T-helper 9 cell (primary cell): ENCODE measurements at places on chromosomes 5 and 9.
A peak's percentile ranks its signal among the peaks of the same experiment; 100 is the strongest.

- DNase-seq = no peak
Measured at GRCh38 chr9:117744369-117744768, 40.2 kb downstream of the TLR4 start.

DNA sequence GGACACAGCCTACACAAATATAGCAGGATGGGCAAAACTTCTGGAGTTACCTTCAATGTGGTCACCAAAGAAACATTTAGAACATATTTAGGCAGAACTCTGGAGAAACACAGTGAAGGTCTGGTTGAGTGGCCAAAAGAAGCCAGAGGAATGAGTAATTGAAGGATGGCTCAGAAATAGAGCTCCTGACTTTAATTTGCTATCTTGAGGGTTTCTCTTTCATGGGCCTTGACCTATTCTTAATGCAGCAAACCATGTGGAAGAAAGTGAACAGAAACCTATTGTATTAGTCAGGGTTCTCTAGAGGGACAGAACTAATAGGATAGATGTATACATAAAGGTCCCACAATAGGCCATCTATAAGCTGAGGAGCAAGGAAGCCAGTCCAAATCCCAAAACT, 650.5 kb downstream of the ACTL7B start:
- no peak for DNase-seq

GRCh38 chr9:130609163-130609562, 29.8 kb downstream of the FUBP3 start:
- no peak for DNase-seq

DNA sequence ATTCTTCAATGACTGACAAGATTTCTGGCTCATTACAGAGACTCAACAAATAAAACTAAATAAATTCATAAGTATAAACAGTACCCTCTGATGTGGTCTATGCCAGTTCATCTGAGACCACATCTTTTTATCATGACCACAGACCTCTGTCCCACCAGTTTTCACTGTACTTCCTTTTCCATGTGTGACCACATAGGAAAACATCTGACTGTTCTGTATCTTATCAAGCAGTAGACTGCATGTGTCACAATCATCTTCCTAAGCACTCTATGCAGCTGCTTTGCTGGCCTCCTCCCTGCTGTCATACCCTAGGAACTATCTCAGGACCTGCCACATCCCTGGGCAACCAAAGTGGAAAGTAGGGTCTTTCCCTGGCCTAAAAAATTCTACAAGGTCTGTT, 205.0 kb upstream of the ZNF462 start:
- no peak for DNase-seq

DNA sequence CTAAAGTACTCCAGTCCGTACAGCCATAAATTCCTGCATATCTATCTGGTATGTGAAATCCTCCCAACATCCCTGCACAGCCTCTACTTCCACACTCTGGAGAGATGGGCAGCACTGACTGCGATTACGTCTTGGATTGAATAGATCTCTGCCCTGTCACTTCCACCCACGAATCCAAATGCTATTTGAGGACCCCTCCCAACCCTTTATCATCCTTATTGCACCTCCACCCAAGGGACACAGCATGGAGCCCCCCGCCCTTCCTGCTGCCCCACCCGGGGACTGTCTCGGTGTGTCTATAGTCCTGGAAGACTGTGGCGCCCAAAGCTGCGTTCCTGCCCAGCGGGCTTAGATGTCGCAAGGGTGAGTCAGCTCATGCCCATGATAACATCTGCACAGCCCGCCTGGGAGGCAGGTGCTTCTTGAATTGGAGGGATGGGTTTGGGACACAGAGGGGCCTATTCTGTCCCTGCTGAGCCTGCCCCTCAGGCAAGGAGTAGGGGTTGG, 105.7 kb upstream of the HAND1 start:
- DNase-seq = no peak

DNA sequence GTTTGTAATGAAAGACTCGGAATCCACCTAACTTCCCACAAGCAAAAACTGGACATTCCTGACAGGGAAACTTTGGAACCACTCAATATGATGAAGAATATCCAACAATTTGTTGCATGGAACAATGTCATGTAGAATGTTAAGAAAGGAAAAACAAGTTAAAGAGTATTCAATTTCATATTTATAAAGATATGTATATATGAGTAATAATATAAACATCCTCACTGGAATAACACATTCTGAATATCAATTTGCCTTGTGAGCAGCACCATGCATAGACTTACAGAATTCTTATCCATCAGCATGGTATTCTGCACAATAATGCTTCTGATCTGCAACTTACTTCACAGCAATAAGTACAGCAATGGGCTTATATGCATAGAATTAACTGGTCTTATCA, 650.3 kb downstream of the SEMA5A start:
- DNase-seq = no peak

DNA sequence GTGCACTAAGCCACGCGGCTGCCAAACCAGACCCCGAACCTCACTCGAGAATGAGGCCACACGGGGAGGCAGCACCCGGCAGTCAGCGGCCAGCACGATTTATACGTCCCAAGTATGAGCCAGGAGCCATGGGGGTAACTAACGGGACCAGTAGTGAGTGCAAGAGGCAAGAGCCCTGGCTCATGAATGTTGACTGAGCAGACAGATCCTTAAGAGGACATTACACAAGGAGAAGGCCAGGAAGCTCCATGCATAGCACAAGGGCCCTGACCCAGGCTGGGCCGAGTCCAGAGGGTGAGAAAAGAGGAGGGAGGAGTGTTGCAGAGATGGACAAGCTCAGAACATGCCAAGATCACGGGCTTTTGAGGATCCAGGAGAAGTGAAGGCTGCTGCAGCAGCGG, 58.6 kb upstream of the PHYKPL start:
- DNase-seq = no peak

- DNase-seq = no peak
Measured at GRCh38 chr5:14408969-14409586, 172.5 kb upstream of the OTULINL start.

- DNase-seq = no peak
Measured at GRCh38 chr5:76720988-76721569, 5.2 kb downstream of the F2R start.

DNA sequence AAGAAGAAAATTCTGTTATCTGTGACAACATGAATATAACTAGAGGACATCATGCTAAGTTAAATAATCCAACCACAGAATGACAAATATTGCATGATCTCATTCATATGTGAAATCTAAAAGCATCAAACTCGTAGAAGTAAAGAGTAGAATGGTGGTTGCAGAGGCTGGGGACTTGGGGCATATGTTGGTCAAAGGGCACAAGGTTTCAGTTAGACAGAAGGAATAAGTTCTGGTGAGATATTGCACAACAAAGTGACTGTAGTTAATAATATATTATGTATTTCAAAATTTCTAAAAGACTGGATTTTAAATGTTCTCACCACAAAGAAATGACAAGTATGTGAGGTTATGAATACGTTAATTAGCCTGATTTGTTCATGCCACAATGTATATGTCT, 24.8 kb downstream of the GRIA1 start:
- DNase-seq = no peak

- no peak for DNase-seq
Measured at GRCh38 chr9:88011005-88011766, 36.9 kb upstream of the CDK20 start.

DNA sequence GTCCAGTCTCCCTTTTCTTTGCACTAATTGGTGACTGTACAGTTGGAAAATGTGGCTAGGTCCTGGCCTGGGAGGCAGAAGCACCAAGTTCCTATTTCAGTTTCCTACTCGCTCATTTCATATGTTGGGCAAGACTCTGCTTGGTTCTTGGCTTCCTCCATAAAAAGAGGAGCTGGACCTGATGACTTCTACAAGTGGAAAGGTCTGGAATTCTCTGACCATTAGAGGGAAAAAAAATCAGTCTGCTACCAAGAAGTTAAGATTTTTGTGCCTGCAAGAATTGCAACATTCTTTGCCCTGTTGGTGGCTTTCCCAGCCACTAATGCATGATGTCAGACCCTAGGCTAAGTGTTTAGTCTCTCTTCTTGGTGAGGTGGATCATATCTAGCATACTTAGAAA, 91.5 kb downstream of the WDR41 start:
- no peak for DNase-seq

DNA sequence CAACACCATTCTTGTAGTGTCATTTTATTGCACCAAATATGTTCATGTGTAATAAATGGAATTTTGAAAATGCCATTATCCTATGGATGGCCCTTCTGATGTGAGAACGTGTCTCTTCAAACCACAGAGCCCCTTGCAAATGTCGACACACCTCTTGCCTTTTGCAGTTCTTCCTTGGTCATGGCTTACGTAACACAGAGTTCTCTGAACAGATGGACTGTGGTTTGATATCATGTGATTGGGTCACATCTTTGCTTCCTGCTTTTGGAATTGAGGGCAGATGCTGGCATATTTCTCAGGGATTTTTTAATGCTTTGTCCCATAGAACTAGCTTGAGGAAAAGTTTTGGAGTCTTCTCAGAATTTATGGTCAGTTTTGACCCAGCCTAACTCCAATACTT, 4.6 kb downstream of the TGFBR1 start:
- no peak for DNase-seq

DNA sequence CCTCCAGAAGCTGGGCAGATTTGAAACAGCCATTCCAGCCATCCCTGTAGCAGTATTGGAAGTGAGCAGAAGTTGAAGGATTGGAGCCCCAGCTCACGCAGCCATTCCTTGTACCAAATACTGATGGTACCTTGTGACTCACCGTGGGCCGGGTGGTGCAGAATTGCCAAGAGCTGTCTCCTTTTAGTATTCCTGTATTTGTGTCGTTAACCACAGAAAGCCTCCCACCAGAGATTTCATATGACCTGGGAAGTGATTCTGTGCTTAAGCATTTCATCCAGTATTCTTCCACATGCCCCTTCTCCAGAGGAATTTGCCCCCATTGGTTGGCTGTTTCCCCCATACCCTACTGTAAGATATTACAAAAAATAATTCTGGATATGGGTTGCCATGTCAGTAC, 17.7 kb upstream of the TLX3 start:
- no peak for DNase-seq

GRCh38 chr5:115415143-115415491, 118.7 kb upstream of the CCDC112 start:
- DNase-seq = no peak

GRCh38 chr9:88017096-88017495, 42.8 kb upstream of the CDK20 start:
- DNase-seq = no peak

- no peak for DNase-seq
Measured at GRCh38 chr5:93623153-93623552, 40.1 kb downstream of the NR2F1 start.

DNA sequence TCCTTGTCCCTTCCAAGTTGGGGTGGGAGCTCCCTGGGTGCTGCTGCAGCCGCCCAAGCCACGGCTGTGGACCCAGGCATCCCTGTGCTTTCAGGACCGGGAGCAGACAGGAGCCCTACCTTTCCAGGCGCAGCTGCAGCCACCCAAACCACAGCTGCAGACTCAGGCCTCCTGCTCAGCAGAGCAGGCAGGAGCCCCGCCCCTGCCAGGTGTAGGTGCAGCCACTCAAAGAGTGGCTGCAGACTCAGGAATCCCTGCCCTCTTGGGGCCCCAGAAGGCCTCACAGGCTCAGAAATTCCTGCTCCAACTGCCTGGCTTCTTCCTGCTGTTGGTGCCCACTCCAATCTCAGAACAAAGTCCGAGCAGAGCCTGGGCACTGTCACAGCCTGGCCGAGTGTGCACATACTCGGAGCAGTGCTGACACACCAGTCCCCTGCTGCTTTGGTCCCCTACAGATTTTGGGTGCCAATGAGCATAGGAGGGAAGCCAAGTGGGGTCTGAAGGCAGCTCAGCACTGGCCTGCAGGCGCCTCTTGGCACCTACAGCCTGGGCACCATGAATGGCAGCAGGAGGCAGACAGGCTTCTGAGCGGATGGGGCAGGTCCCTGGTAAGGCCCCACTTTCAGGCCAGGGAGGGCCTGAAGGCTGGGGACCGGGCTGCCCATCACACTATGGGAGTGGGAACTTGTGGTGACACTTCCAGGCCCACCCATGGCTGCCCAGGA, 6.0 kb upstream of the TESK1 start:
- no peak for DNase-seq

GRCh38 chr9:9942764-9943424, 669.9 kb downstream of the PTPRD start:
- DNase-seq = peak; percentile 17

- DNase-seq = no peak
Measured at GRCh38 chr5:173679909-173680630, 63.6 kb upstream of the BOD1 start.

GRCh38 chr5:148290271-148291195, 21.7 kb upstream of the SPINK7 start:
- DNase-seq = no peak

DNA sequence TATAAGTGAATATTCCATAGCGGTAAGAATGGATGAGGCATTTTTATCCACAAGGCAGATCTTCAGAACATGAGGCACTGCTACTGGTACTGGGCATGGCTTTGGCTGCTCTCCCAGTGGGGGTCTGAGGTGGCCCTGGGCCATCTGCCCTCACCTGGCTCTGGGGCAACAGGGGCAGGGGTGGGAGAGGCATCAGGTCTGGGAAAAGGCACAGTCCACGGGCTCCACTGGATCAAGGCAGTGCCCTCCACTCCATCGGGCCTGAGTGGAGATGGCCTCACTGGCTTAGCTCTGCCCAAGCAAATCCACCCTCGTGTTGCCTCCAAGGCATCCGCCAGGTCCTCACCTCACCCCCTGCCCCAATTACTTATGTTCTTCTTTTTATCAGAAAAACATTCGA, 10.9 kb upstream of the NKD2 start:
- no peak for DNase-seq

- DNase-seq = no peak
Measured at GRCh38 chr9:16377311-16377710, 493.2 kb downstream of the BNC2 start.

- DNase-seq = no peak
Measured at GRCh38 chr9:134842321-134842720, 38.3 kb upstream of the FCN2 start.

DNA sequence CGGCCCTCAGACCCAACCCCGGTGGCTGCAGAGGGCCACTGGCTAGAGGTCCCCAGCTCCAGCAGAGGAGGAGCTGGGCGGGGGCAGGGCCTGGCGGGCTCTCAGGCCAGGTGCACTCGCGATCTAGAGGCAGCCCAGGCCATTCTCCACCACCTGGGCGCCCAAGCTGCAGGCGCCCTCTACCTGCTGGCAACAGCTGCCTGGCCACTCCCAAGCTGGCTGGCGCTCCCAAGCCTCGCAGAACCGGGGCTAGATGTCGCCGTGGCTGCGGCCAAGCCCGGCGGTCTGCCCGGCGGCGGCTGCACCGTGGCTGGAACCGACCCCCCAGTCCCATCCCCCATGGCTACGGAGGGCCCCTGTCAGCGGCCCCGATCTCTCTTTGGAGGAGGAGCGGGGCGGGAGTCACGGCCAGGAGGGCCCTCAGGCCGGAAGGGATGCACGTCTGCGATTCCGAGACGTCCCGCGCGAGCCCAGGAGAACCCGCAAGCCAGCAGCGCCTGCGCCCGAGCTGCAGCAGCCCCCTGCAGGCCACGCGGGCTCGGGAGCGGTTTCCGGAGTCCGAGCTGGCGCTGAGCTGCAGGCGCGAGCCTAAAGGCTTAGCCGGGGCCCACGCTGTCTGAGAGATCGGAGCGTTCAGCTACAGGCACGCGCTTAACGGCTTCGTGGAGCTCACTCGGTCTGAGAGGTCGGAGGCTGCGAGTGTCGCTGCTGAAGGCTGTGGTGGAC, 44.3 kb upstream of the BICD2 start:
- peak; percentile 36 for DNase-seq

- DNase-seq = no peak
Measured at GRCh38 chr9:90547896-90548295, 94.7 kb downstream of the DIRAS2 start.

GRCh38 chr9:18890372-18890771, 142.6 kb downstream of the SAXO1 start:
- no peak for DNase-seq

- DNase-seq = no peak
Measured at GRCh38 chr9:121242959-121243346, 25.0 kb upstream of the GSN start.
